ENCODE measurements at places on chromosomes 12 and 14.

DNA sequence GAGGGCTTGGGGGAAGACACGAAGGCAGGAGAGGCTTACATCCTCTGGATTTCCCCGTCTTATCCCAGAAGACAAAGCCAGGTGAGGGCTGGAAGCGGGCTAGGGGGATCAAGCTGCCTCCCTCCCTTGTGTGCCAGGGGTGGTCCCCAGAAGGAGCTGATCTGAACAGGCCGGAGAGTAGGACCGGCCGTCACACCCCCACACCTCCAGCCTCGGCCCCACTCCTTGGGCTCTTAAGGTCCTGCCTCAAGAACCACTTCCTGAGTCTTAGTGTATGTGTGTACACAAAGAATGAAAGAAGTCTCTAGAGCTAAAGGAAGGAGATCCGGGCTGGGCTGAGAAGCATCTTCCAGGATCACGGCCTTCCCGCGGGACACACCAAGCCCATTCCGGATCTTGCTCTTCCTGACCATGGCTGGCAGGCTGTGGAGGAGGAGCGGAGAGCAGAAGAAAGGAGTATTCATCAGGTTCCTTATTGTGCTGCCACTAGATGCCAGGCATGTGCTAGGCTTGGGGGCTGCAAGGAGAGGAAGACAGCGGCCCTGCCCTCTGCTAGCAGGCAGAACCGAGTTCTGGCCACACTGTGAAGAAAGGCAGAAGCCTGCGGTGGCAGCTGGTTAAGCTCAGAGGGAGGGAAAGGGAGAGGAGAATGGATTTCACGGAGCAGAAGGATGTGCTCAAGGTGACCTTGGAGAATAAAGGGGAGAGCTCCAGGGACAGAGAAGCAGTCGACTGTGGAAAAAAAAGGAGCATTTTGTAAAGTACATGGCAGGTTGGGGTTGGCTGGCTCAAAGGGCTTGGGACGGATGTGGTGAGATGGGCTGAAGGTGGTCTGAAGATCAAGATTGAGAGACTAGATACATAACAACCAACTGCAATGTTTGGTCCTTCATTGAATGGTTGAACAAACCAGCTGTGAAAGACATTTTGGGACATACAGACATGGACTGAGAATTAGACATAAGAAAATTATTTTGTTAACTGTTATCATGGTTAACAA lies 1.3 kb upstream of the CD63 start:
- DNase-seq: peak; percentile 42

GRCh38 chr12:2634471-2634870 lies 160.3 kb upstream of the FKBP4 start:
- no peak for DNase-seq

- DNase-seq: no peak
These were observed 26.8 kb upstream of the NAP1L1 start for GRCh38 chr12:76111209-76111749.

- DNase-seq: no peak
These were observed 506.0 kb downstream of the DIO2 start for GRCh38 chr14:79705126-79705894.

DNA sequence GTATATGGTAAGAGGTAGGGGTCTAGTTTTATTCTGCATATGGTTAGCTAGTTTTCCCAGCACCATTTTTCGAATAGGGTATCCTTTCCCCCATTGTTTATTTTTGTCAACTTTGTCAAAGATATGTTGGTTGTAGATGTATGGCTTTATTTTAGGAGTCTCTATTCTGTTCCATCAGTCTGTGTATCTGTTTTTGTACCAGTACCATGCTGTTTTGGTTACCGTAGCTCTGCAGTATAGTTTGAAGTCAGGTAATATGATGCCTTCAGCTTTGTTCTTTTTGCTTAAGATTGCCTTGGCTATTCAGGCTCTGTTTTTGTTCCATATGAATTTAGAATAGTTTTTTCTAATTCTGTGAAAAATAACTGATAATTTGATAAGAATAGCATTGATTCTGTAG lies 24.9 kb downstream of the TBK1 start:
- no peak for DNase-seq

DNA sequence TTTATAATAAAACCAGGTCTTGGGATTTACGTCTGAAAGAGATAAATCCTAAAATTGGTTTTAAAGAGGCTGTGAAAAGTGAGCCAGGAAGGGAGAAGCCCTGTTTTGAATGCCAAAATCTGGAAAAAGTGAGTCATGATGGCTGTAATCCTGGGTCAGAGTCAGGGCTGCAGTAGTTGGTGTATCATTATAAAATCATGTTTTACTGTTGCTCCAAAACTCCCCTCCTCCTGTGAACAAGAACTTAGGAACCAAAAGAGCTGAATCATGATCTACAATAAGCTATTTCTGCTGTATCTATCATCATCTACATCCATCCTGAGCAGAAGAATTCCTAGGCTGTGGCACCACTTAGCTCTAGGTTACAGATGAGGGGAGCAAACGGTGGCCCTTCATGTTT lies 79.3 kb downstream of the LMO3 start:
- no peak for DNase-seq

DNA sequence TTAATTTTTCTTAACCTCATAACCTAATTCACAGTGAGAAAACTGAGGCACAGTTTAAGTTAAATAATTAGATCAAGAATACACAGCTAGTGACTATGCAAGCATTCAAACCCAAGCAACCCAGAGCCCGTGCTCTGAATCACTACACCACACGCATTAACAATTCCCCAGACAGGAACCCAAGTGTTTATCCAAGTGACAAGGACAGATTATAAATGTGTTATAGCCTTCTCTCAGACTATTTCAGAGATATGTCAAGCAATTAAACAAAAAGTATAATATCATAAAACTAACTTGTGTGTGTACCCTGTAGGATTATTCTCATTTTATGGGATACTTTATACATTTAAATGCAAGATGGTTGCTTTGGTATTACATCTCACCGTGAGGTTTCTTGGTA lies 43.8 kb downstream of the MED13L start:
- no peak for DNase-seq

DNA sequence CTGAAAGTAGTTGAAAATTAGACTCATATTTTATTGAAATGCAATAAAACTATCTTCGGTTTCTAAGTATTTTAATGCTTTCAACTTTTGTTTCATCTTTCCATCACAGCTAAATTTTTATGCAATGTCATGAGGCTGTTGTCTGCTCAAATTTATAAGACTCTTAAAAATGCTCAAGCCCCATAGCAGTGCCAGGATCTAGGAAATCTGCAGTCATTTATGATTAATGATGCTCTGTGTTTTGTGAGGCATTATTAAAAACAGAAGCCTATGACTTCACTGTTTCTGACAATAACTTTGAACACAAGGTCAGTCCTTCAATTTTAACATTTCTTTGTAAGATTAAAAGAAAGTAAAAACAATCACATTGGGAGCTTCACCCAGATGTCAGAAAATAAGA lies 112.5 kb downstream of the ALX1 start:
- no peak for DNase-seq

- DNase-seq: no peak
These were observed 54.4 kb upstream of the PRMT8 start for GRCh38 chr12:3436461-3437065.

- no peak for DNase-seq
These were observed 89.8 kb upstream of the SFSWAP start for GRCh38 chr12:131620946-131621681.

DNA sequence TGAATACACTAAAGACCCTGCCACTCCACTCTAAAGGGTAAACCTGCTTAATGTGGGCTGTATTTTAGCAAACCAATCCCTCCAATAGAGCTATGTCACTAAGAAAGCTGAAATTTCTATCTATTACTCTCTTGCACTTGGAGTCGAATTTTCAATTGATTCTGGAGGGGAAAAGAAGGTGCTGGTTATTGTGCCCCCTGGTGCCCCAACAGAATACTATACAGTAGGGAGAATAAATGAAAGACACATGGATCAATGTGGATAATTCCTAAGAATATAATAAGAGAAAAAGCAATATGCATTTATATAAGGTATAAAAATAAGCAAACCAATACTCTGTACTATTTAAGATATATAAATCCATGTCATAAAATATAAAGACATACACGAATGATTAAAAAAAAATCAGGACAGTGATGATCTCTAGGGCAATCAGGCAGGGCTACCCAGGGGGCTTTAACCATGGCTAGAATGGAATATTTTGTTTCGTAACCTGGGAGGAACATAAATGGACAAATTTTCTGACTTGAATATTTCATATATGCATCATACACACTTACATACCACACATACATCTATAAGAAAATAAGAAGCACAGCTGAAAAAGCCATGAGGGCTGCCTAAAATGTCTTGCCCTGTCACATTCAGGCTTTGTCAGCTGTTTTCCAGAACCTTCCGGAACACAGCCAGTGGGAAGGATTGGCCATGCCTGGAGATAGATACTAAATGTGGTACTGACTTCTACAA lies 54.4 kb downstream of the EFCAB11 start:
- peak; percentile 23 for DNase-seq

GRCh38 chr14:59583755-59584154 lies 7.1 kb upstream of the CCDC175 start:
- no peak for DNase-seq

- no peak for DNase-seq
These were observed 7.4 kb upstream of the OR6J1 start for GRCh38 chr14:22651586-22651985.

DNA sequence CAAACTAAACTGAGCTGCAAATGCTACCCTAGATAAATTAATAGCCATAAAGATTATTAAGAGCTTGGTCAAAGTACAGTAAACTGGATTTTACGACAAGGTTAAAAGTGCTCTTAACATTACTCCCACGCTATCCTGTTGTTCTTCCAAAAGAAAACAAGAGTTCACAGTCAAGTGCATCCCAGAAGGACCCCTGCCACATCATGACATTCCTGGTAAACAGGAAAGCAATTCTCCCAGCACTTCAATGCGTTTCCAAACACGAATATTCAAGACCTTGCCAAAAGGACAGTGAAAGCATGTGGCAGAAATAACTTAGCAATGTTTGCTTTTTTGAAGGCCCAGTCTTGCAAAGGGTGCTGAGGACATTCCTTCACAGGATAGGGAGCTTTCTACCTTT lies 11.2 kb downstream of the SPRING1 start:
- no peak for DNase-seq

GRCh38 chr14:95562892-95563685 lies 28.2 kb downstream of the GLRX5 start:
- DNase-seq: no peak

GRCh38 chr14:55688566-55688965 lies 108.6 kb downstream of the KTN1 start:
- no peak for DNase-seq

- no peak for DNase-seq
These were observed 55.6 kb downstream of the HMGA2 start for GRCh38 chr12:65879878-65880277.

DNA sequence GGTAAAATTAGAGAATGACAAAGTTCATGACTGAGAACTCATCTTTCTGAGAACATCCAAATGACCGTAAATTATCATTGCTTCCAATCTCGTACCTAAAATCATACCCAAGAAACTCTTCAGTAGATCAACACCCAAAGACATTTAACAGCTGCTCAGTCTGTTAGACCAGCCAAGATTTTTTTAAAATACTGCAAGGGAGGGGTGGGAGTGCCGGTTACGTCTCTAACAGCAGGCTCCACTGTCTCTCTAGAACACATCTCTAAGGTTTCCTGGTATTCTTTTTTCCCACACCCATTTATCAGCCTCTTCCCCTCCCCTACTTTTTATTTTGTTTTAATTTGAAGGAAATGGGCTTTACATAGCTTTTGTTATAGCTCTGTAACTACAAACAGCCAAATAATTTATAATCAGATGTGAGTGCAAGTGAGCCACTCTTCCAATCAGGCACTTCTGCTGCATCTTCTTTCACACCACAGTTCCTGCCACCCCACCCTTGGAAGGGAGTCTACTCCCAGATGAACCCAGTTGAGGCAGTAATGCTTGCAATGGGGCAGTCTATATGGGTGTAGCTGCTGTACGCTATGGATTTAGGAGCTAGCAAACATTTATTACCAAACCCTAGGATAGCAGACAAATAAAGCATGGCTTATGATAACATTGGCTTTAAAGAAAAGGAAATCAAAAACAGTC lies 21.9 kb downstream of the PTPRB start:
- no peak for DNase-seq

- no peak for DNase-seq
These were observed 255.5 kb downstream of the SYT10 start for GRCh38 chr12:33184161-33184560.

DNA sequence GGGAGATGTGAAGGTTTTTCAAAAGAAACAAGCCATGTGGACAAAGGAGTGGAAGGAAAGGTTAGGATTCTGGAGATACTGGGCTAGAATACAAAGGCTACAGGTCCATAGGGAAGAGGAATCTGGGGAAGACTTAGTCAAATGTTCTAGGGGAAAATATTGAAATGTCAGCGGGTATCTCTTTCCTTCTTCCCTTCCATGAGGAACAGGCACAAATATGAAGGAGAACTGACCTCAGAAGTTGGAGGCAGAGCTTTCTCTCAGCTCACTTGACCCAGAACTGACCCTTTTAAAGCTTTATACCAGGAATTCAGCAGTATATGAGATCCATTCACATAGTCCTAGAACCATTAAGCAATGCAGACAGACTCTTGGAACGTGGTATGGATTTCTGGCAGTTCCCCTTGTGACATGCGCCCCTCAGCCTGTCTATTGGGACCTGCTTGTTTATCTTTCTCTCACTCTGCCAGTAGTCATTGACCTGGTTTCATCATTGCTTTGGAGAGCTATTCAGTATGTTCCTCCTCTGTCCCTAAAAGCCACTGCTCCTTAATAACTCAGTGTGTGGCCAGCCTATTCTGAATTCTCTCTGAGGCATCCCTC lies 43.0 kb upstream of the GSG1 start:
- no peak for DNase-seq

Data from CD4-positive, alpha-beta T cell treated with Interleukin-10 for 1 hour (primary cell).